Stimulated activated CD4-positive, alpha-beta T cell treated with anti-CD3 and anti-CD28 coated beads, Interleukin-12 subunit alpha, Interleukin-12 subunit beta, amount 100 ng/mL, for 24 hours (primary cell): ENCODE measurements at places on chromosomes 11 and 22.

- DNase-seq: no peak
Measured at GRCh38 chr11:8223513-8223900, 40.2 kb downstream of the LMO1 start.

DNA sequence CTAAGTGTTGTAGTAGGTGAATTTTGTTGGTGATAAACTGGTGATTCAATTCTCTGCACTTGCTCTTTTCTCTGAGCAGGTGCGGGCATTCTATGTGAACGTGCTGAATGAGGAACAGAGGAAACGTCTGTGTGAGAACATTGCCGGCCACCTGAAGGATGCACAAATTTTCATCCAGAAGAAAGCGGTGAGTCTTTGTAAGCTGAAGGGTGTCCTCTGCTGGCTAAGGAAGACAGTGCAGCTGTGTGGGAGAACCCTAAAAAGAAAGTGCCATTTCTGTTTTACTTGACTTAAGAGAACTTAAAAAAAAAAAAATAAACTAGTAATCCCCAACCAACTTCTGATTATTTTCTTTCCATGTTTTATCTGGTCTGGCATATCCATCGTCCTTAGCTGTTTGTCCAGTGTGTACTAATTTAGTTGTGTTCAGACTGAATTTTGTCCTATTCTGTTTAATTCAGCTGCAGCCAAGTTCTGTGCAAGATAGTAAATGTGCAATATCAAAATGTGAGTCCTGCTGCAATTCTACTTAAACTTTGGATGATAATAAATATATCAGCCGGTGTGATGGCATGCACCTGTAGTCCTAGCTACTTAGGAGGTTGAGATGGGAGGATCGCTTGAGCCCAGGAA, 29.6 kb downstream of the CAT start:
- DNase-seq: no peak

GRCh38 chr11:103844327-103845215, 191.9 kb upstream of the DDI1 start:
- no peak for DNase-seq

- DNase-seq: no peak
Measured at GRCh38 chr11:105937331-105937730, 84.7 kb downstream of the MSANTD4 start.

- DNase-seq: no peak
Measured at GRCh38 chr11:35484435-35484834, 41.0 kb downstream of the PAMR1 start.

GRCh38 chr11:71543866-71544265, 4.4 kb upstream of the KRTAP5-9 start:
- DNase-seq: no peak

GRCh38 chr11:60757231-60757800, 649 bp downstream of the MS4A15 start:
- DNase-seq: no peak

DNA sequence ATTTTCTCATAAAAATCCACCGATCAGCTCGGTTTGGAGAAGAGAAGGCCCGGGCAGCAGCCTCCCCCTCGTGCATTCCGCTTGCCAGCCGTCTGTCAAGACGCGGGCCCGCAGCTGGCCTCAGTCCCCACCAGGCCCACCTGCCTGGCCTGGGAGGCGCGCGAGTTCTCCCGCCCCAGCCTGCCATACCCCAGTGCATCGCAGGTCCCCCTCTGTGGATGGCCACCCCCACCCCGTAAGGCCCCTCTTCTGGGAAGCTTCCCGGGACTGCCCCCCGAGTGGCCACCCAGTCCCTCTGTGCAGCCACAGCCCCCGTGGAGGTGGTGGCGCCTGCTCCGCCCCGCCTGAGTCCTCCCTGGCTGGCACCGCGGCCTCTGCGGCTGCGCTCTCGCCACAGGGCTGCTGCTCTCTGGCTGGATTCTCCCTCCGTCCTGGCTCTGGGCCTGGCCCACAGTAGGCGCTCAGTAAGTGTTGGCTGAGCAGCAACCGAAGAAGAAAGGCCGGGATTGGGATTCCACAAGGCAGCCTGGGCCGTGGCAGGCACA, 74.0 kb upstream of the TCF20 start:
- DNase-seq: no peak

DNA sequence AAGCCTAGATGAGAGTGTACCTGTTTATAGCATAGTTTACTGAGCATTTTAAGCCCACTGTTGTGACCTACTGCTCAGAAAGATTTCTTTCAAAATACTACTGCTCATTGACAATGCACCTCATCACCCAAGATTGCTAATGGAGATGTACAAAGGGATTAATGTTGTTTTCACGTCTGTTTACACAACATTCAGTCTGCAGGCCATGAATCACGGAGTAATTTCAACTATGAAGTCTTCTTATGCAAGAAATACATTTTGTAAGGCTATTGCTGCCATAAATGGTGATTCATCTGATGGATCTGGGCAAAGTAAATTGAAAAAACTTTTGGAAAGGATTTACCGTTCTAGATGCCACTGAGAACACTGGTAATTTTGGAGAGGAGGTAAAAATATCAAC, 112.9 kb downstream of the KIF18A start:
- DNase-seq: no peak

GRCh38 chr22:47613606-47614350, 851.3 kb downstream of the TBC1D22A start:
- no peak for DNase-seq

DNA sequence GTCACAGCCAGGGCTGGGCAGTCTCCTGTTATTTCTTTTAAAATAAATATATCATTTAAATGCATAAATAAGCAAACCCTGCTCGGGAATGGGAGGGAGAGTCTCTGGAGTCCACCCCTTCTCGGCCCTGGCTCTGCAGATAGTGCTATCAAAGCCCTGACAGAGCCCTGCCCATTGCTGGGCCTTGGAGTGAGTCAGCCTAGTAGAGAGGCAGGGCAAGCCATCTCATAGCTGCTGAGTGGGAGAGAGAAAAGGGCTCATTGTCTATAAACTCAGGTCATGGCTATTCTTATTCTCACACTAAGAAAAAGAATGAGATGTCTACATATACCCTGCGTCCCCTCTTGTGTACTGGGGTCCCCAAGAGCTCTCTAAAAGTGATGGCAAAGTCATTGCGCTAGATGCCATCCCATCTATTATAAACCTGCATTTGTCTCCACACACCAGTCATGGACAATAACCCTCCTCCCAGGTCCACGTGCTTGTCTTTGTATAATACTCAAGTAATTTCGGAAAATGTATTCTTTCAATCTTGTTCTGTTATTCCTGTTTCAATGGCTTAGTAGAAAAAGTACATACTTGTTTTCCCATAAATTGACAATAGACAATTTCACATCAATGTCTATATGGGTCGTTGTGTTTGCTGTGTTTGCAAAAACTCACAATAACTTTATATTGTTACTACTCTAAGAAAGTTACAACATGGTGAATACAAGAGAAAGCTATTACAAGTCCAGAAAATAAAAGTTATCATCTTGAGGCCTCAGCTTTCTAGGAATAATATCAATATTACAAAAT, 13.4 kb downstream of the OR51B4 start:
- DNase-seq: no peak

- no peak for DNase-seq
Measured at GRCh38 chr11:9099617-9100016, 8.2 kb upstream of the SCUBE2 start.

DNA sequence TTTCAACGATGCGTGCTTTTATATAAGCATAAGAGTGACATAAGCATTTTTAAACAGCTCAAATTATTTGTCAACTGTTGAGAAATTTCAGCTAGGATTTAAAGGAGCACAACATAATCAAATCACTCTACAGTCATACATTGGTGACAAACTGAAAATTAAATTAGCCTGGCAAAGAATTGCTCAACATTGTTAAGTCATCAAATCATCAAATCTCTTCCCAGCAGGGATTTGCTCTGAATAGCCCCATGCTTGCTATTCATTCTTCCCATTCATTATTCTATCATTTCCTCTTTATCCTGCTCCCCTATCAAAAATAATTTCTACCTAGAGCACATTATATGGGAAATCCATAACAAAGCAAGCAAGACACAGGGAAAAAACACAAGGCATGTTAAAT, 198.7 kb upstream of the LUZP2 start:
- no peak for DNase-seq

- DNase-seq: no peak
Measured at GRCh38 chr22:32309585-32310251, 47.9 kb upstream of the RFPL3 start.

GRCh38 chr22:29147331-29147899, 58.3 kb upstream of the EMID1 start:
- no peak for DNase-seq

DNA sequence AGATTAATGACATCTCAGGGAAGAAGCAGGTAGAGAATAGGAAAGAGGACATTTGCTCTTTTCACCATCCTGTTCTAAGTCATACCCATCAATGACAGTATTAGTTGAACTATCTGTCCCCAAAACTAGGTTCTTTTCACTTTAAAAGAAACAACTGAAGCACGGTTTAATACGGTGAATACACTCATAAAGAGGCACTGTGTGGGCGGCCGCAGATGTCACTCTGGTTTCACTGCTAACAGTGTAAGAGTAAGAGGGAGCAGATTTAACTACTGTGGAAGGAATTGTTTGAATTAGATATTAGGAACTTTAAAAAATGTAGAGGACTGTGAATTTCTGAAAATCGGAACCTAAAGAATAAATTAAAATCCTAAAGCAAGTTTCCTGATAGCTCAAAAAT, 49.5 kb downstream of the VSIG10L2 start:
- peak; percentile 2 for DNase-seq

DNA sequence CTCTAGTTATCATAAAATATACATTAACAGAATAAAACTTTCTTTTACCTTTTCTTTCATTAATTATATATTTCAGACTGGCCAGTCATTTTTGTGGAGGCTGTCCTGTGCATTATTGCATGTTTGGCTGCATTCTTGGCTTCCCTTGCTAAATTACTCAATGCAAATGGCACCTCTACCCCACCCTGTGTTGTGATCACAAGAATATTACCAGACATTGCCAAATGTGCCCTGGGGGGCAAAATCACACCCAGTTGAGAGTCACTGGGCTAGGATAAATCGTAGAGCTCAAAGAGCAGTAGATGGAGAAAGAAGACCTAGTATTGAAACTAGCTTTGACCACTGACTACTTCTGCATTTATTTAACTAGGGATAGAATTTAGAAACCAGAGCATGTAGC, 1257.8 kb upstream of the TENM4 start:
- no peak for DNase-seq

GRCh38 chr11:36699271-36699670, 101.2 kb upstream of the RAG2 start:
- DNase-seq: no peak

- DNase-seq: peak; percentile 1
Measured at GRCh38 chr11:114892381-114893197, 214.3 kb downstream of the NXPE2 start.

- no peak for DNase-seq
Measured at GRCh38 chr11:96524475-96524874, 134.7 kb downstream of the JRKL start.

GRCh38 chr22:48222742-48223487, 1460.5 kb downstream of the TBC1D22A start:
- DNase-seq: no peak

DNA sequence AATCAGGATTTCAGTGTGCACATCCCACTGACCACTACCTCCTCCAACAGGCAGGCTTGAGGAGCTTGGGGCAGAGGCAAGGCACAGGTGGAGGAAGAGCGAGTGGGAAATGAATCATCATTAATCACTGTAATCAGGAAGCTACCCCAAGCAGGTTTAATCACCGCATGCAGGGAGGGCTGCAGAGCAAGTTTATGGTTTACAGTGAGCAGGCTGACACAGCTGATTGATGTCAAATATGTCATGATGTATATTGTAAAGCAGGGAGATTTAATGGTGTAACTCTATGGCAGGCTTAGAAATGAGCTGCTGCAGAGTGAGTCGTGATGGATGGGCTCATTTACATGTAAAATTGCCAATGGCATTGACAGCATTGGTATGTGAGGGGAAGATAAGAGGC, 441.0 kb downstream of the NTM start:
- DNase-seq: no peak

GRCh38 chr11:3824714-3825472, 15.9 kb downstream of the RHOG start:
- DNase-seq: peak; percentile 47

DNA sequence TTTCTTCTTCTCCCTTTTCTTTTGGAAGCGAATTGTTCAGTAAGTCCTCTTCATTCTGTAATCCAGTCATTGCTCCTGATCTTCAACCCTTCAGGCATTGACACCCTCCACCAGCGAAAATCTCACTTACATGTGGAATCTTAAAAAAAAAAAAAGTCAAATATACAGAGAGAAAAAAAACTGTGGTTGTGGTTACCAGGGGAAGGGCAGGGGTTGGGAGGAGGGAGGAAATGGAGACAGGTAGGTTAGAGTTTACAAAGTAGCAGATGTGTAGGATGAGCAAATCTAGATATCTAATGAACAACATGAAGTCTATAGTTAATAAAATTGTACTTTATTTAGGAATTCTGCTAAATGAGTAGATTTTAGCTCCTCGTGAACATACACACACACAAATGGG, 17.7 kb upstream of the TMEM123 start:
- no peak for DNase-seq

DNA sequence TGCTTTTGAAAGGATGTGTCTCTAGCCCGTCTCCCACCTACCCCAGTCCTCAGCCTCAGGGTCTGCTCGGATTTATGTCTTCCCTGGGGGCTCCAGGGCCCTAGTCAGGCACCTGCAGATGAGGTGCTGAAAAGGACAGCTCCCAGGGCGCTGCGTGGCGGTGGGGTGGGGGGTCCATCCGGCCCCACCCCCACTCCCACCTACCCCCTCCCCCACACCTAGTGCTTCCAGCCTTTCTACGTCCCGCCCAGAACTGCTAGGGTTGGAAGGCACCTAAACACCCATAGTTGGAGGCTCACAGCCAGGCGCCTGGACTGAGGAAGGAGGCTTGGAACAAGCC, 1.4 kb upstream of the ROBO3 start:
- no peak for DNase-seq

DNA sequence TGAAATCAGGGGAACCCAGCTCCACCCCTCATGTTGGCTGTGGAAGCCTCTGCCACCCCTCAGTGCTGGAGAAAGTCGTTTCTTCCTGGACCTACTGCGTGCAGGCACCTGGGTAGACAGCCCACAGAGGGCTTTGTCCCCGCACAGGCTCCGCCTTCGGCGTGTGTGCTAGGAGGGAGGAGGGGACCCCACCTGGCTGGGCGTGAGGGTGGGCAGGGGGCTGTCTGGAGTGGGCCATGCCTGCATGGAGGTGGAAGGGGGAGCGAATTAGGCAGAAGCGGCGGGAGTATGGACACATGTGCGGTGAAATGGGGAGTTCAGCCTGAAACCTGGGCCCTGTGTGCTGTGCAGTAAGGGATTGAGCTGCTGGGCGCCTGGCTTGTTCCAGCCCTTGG, 49.3 kb downstream of the FBLN1 start:
- no peak for DNase-seq
